GM12891 (cell line): ENCODE measurements at places on chromosomes 11 and 22.

GRCh38 chr22:46967445-46968358 is 205.3 kb downstream of the TBC1D22A start:
- no peak for DNase-seq

DNA sequence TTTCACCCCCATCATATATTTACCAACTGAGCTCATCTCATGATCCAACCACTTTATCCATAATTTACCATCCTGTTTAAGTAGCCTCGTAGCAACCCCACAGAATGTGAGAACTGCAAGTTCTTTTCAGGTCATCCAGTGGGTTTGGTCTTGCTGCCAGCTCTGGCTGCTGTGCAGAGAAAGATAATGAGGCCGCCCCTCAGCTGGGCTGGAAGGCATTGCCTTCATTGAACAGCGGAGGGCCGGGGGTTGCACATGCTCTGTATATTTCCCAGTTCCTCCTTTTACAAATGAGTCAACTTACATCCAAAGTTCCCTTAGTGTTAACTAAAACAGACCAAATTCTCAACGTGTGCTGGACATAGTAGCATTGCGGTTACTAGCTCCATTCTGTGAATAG is 96.7 kb downstream of the SYN3 start:
- no peak for DNase-seq

DNA sequence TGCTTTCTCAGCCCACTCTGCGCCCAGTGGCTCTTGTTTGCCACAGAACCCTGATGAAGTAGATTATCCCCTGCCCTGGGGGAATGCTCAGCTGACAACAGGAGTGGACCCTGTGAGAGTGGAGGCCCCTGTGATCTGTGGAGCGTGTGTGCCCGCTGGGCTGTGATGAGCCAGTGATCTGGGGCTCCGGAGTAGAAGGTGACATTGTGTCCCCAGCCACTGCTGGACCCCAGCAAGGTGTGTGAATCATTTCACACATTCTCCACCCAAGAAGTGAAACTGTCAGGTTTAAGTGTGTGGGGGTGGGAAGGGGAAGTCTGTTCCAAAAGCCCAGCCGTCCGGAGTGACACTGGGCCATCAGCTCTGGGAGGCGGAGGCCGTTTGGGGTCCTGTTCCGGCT is 33.1 kb upstream of the GRAMD4 start:
- peak; percentile 83 for DNase-seq

DNA sequence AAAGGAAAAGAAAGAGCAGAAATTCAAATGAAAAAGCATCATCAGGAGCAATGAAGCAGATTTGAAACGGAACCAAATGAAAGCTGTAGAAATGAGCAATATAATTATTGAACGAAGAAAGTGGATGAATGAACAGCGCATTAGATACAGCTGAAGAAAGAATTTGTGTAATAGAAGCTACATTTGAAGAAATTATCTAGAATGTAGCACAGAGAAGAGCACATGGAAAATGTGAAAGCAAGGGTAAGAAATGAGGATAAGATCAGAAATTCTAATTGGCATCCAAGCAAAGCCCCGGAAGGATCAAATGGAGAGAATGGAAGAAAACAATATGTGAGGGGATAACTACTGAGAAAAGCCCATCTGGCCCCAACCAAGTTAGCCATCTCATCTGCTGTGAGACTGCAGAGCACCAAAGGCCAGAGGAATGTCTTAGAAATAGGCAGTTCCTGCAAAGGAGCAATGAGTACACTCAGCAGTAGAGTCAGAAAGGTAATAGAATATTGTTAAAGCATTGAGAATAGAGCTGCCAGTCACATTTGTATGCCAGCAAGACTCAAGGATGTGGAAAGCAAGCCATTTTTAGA is 51.9 kb downstream of the MED15 start:
- no peak for DNase-seq

GRCh38 chr22:35409783-35410662 is 10.1 kb downstream of the MCM5 start:
- peak; percentile 70 for DNase-seq

DNA sequence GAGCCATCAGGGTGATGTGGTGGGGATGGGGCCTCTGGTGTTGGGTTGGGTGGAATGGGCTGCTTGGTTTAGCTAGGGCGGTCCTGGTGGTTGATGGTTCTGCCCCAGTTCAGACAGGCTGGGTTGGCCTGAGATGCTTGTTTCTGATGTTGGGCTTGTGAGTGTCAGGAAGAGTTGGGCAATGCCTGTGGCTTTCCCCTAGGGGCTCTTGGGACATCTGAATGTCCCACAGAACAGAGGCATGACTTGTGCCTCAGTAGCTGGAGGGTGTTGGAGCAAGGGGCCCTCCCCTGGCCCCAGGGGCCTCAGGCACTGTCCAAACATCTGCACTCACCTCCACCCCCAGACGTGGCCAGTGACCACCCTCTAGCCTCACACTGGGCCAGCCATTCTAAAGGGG is 14.0 kb upstream of the CTSD start:
- no peak for DNase-seq

- DNase-seq = no peak
Measured at GRCh38 chr11:22554221-22554620, 71.4 kb downstream of the FANCF start.

DNA sequence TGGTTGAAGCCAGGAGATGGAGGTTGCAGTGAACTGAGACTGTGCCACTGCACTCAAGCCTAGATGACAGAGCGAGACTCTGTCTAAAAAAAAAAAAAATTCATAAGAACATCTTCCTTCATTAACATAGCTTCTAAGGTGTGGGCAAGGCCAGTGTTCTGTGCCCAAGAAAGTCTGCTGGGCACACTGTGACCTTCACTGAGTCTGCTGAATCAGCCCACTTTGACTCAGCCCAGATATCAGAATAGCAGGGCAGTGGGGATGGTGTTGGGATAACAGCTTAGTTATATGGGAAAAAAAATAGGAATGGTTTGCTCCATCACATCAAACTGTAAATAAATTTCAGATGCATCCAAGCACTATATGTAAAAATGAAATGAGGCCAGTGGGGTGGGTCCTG is 32.4 kb upstream of the XBP1 start:
- no peak for DNase-seq

DNA sequence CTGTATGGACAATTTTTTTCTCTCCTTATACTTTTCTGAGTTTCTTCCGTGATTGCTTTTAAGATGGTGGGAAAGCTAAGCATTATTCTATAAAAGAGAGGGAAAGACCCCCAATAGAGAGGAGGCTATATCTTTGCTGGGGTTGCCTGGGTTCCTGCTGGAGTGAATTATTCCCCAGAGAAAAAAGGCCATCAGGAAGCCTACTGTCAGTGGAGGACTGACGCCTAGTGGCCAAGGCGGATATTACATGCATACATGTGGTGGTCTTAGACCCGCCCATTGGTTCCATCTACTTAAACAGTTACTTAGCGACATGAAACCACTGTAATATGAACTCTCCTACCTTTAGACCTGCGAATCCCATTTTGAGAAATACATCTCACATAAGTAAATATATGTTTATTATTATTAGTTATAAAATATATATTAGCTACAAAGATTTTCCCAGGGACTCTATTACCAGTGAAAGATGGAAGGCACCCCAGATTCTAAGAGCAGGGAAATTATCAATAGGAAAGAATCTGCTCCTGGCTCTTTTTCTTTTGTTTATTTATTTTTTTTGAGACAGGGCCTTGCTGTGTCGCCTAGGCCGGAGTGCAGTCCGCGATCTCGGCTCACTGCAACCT is 15.7 kb upstream of the PGA3 start:
- DNase-seq = peak; percentile 62

DNA sequence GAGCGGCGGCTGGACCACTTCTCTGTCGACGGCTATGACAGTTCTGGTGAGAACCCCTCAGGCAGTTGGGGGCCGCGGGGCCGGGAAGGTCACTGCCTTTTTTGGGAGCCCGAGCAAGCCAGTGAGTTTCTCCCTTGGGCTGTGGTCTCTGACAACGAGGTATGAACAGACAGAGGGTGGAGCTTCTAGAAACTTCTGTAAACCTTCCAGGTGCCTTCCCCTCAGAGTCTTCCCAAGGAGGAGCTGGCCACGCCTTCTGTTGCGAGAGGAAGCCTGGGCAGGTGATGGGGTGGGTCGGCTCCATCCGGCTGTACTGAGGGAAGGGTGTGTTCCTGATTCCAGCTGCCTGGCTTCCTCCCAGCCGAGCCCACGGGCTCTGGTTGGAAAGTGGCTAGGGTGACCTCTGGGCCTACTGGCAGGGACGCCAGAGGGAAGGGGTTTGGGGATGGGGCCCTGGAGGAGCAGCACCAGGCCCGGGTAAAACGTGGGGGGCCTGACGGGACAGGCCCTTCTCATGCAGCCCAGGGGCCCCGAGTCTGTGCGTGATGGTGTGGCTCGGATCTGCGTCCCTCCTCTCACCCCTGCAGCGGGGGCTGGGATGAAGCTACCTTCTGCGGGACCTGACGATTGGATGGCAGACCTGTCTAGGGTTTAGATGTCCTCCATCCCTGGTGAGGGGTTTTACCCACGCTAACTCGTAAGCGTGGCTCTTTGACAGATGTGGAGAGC is 110.8 kb downstream of the KCNQ1OT1 start:
- DNase-seq = peak; percentile 3
